Aorta (tissue), 5 donors: ENCODE measurements at places on chromosomes 6 and 20. TPM values are rescaled to one million over a fixed set of nuclear protein-coding genes. Genes with fewer than 3 reads are reported as not detected.

Gene MROH8
- 5.1 TPM for total RNA-seq

Gene ID1
- 396 TPM for total RNA-seq

Gene EDN1
- total RNA-seq, result 10.0 TPM

Gene POU3F2
- not detected for total RNA-seq

Gene C6orf58
- total RNA-seq, result not detected

DNA sequence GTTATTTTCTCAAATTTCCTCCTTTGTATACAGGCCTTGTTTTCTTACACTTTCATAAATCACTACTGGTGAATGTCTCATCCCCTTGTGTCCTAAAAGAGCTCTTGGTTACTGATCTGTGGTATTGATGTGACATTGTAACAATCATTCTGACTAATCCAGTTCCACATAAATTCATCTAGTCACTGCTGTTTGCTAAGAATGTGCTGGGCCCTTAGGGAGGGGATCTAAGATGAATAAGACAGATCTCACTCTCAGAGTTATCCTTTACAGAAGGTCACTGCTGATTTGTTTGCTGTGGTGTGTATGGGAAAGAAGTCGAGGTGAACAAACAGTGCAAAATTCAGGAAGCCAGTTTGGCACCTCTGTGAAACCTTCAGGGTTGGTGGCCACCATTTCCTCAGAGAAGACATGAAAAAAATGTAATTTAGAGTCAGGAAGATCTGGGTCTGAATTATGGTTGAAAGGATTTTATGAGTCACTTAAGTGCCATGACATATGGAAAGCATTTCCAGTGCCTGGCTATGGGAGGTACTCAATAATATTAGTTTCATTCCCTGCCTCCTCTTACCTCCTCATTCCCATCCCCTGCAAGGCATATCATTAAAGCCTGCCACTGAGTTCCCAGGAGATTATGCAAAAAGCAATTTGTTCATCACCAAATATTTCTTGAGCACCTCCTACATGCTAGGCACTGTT, 121.8 kb downstream of the COL9A1 start:
- no peak overlapping the region for H3K4me3 ChIP-seq
- H3K27ac ChIP-seq, result no peak overlapping the region
- DNase-seq, result no peak
- no peaks in the 10 kb centered on the region for H3K4me1 ChIP-seq

DNA sequence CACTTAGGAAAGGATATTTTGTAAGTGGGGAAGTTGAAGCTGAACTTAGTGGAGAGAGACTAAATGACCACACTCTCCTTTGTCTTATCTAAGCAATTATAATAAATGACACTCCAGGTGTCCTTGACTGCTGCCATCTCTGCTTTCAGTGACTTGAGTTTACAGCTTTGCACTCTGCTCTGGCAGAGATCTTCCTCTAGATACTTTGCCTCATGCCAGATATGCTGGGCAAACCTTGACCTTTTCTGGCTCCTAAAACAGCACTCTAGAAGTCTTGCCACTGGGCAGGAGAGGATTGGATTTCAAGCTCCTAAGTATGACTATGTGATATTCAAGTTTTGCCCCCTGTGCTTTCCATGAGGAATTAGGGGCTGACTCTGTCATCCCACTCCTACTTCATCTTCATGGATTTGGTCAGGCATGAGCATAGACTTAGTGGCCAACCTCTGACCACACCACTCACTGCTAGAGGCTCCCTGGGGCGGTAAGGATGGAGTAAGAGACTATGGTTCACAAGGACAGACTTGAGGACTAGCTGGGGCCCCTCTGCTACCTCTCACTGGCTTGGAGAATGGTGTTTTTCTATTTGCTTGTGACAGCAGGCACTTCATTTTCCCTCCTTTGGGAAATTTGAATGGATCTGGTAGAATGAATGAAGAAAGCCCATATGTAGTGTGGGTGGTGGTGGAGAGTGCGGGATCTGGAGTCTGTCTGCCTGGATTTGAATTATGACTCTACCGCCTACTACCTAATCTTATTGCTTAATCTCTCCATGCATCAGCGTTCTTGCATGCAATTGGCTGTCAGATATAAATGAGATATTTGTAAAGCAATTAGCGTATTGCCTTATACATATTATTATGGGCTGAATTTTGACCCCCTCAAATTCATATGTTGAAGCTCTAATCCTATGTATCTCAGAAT, 191.4 kb downstream of the REV3L start:
- H3K27me3 ChIP-seq, result no peaks in the 10 kb centered on the region
- H3K4me3 ChIP-seq, result no peak overlapping the region
- H3K4me1 ChIP-seq, result no peaks in the 10 kb centered on the region
- H3K27ac ChIP-seq, result no peak overlapping the region
- H3K36me3 ChIP-seq, result peaks cover 4% of the 10 kb centered on the region
- no peak for DNase-seq

DNA sequence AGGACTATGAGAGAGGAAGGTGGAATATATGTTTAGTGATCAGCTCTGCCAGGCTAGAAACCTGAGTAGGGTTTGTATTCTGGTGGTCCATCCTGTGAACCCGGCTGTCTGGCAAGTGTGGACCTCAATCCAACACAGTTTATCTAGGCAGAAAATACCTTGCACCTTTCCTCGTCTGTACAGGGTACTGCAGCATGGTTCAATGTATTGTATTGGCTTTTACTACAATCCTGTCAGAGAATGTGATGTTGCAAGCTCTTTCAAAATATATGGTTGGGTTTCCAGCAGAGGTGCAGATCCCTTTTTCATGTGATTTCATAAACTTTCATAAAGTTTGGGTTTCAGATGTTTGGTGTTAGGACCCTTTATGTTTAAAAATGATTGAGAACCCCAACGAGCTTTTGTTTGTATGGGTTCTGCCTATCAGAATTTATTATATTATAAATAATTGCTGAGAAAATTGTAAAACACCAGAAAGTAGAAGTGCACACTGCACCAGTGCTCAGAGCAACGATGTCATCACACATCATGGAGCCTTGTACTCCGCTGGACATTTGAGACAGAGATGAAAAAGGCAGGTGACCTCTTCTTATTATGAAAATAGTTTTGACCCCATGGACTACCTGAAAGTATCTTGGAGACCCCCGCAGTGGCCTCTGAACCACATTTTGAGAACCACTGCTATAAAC, 106.6 kb downstream of the RTN4IP1 start:
- H3K4me3 ChIP-seq, result no peak overlapping the region
- H3K4me1 ChIP-seq, result no peaks in the 10 kb centered on the region
- no peaks in the 10 kb centered on the region for H3K27me3 ChIP-seq
- no peak for DNase-seq
- H3K36me3 ChIP-seq, result no peaks in the 10 kb centered on the region

DNA sequence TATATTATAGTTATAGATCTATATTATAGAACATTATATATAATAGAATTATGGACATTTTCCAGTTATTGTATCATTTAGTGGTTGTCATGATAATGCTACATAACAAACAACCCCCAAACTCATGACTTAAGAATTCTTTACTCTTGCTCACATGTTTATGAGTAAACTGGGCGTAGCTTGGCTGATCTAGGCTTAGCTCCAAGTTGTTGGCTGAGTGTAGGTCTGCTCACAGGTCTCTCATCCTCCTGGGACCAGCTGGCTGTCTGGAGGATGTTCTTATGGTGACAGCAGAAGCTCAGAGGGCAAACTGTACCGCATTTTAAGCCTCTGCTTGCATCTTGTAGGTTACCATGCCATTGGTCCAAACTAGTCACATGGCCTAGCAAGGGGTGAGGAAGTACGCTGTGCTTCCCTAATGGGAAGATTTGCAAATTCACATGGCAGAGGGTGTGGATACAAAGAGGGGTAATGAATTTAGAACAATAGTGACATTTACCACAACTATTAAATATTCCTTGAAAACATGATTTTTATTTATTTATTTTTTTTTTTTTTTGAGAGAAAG, 34.2 kb downstream of the ARHGAP40 start:
- H3K27me3 ChIP-seq, result no peaks in the 10 kb centered on the region
- H3K36me3 ChIP-seq, result no peaks in the 10 kb centered on the region

GRCh38 chr20:49682278-49682677, 31.4 kb downstream of the B4GALT5 start:
- H3K27ac ChIP-seq, result no peak overlapping the region
- no peak for DNase-seq
- H3K36me3 ChIP-seq, result no peaks in the 10 kb centered on the region
- H3K4me1 ChIP-seq, result peaks cover 18% of the 10 kb centered on the region

DNA sequence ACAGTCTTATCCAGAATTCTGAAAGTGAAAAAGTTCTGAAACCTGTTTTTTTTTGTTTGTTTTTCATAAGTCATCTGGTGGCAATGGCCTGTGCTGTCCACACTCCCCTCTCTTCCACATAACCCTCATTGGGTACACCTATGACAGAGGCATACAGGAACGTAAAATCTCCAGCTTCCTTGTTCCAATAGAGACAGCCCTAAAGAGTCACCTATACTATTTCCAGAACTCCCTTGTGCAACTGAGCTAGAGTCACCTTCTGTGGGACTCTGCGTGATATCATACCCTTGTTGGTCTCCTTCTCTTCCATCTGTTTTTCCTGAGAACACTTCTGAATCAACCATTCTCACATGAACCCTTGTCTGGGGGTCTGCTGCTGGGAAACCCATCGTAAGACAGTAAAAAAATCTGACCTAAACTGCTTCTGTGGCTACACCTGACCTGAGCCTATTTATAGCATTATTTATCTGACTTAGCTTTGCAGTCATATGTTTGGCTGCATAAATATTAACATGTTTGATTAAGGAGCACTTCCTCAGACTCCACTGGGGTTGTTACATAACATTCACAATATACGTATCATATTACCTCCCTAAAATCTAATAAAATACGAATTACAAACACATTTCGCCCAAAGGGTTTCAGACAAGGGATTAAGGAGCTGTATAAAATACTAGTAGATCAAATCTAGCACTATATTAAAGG, 151.9 kb downstream of the PTPRT start:
- H3K27ac ChIP-seq, result no peak overlapping the region
- no peaks in the 10 kb centered on the region for H3K36me3 ChIP-seq
- H3K4me1 ChIP-seq, result no peaks in the 10 kb centered on the region
- no peak overlapping the region for H3K4me3 ChIP-seq
- no peak for DNase-seq

DNA sequence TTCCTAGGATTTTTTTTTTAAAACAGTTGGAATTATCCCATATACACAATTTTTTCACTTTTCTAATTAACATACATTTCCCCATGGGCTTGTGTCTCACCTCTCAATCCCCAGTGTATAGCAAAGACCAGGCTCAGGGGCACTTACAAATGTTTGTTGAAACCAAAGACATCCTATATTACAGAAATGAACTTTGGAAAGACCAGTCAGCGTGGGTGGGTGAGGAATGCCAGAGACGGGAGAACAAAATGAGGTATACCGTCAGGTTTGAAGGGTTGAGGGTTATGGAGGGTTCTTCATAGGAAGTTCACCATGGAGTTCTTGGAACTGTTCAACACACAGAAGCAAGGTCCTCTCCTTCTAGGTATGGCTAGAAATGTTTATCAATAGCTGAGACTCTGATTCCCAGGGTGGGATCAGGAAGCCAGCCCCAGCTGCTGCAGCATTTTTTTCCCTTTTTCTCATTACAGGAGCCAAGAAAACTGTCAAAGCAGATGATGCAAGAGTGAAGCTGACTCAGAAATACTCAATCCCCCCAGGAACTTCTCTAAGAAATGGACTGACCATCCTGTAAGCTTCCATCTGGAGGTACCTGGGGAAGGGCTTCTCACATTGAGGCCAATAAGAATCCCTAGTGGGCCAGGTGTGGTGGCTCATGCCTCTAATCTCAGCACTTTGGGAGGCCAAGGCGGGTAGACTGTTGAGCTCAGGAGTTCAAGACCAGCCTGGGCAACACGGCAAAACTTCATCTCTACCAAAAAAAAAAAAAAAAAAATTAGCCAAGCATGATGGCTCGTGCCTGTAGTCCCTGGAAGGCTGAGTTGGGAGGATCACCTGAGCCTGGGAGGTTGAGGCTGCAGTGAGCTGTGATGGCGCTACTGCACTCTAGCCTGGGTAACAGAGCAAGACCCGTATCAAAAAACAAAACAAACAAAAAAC, 15.9 kb upstream of the TBC1D20 start:
- H3K27ac ChIP-seq, result no peak overlapping the region
- H3K36me3 ChIP-seq, result peaks cover under 1% of the 10 kb centered on the region
- no peak overlapping the region for H3K4me3 ChIP-seq
- no peaks in the 10 kb centered on the region for H3K4me1 ChIP-seq
- H3K27me3 ChIP-seq, result no peaks in the 10 kb centered on the region

GRCh38 chr6:169701311-169701953, 397 bp downstream of the WDR27 start:
- H3K36me3 ChIP-seq, result no peaks in the 10 kb centered on the region
- peak overlapping the region; percentile 22 for H3K27ac ChIP-seq
- peak overlapping the region; percentile 85 for H3K4me3 ChIP-seq
- no peaks in the 10 kb centered on the region for H3K4me1 ChIP-seq
- H3K27me3 ChIP-seq, result no peaks in the 10 kb centered on the region
- no peak for DNase-seq

- DNase-seq, result no peak
- H3K27ac ChIP-seq, result no peak overlapping the region
- no peaks in the 10 kb centered on the region for H3K27me3 ChIP-seq
- H3K36me3 ChIP-seq, result no peaks in the 10 kb centered on the region
These were observed 72.1 kb downstream of the NKAIN2 start for GRCh38 chr6:123875784-123876183.

DNA sequence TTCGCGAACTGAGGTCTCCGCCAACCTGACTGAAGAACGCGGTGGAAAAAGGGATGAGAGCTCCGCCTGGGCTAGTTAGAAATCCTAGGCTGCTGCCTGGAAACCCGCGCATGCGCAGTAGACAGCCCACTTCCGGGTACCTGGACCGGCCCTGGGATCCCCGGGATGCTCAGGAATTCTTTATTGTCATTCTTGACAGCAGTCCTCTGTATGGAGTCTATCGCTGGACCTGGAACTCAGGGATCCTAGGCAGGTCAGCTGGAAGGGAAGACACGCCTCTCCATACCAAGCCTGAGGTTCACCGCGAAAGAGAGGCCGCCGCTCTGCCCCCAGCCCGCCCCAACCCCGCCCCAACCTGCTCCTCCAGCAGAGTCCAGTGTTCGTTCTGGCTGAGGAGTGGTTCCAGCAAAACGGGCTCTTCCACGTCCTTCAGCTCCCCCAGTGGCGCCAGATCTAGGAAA, 1379.2 kb upstream of the DEFB115 start:
- H3K27ac ChIP-seq, result no peak overlapping the region
- no peaks in the 10 kb centered on the region for H3K27me3 ChIP-seq
- no peak overlapping the region for H3K4me3 ChIP-seq
- no peaks in the 10 kb centered on the region for H3K4me1 ChIP-seq

DNA sequence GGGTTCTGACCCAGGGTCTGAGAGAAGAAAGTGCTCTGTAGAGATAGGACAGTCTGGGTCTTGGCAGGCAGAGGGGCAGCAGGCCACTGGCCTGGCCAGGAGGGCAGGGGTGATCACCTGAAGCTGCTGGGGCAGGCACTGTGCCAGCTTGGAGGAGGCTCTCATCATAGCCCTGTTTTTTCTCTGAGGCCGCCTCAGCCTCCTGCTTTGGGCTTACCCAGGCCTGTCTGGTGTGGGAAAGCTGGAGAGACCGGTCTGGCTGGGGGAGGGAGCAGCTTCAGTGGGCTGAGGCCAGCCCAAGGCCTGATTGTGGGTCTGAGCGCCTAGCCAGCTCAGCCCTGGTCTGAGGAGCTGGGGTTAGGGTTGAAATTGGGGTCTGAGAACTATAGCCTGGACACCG, 3.9 kb downstream of the LPIN3 start:
- no peaks in the 10 kb centered on the region for H3K4me1 ChIP-seq
- peak; percentile 41 for DNase-seq
- no peak overlapping the region for H3K27ac ChIP-seq
- H3K36me3 ChIP-seq, result no peaks in the 10 kb centered on the region
